Suppressor macrophage (primary cell): ENCODE measurements at places on chromosomes 2 and 18.

- peak; percentile 18 for DNase-seq
Observed at GRCh38 chr2:127498386-127498785, 27.9 kb downstream of the IWS1 start.

DNA sequence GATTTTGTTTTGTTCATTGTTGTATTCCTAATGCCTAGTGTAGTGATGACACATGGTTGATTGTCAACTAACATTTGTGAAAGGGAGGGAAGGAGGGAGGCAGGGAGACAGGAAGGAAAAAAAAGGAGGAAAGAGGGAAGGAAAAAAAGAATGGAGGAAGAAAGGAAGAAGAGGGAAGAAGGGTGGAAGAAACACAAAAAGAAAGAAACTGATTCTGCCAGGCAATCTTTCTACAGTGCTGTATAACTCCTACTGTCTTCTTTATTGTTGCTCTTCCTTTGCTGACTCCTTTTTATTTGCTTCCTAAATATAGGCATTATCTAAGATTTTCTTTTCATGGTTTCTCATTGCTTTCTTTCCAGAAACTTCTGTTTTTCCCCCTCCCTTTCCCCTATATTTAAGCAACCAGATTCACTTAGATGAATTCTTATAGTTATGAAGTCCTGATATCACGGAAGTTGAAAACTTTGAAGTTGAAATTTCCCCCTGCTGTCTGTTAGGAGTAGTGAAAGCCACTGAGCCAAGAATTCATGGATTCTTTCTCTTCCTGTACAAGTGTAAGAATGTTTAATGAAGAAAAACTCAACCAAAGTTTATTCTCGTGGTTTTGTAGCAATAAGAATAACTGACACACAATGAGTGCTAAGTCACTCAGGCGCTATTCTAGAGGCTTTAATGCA is 305.1 kb upstream of the FSHR start:
- no peak for DNase-seq

DNA sequence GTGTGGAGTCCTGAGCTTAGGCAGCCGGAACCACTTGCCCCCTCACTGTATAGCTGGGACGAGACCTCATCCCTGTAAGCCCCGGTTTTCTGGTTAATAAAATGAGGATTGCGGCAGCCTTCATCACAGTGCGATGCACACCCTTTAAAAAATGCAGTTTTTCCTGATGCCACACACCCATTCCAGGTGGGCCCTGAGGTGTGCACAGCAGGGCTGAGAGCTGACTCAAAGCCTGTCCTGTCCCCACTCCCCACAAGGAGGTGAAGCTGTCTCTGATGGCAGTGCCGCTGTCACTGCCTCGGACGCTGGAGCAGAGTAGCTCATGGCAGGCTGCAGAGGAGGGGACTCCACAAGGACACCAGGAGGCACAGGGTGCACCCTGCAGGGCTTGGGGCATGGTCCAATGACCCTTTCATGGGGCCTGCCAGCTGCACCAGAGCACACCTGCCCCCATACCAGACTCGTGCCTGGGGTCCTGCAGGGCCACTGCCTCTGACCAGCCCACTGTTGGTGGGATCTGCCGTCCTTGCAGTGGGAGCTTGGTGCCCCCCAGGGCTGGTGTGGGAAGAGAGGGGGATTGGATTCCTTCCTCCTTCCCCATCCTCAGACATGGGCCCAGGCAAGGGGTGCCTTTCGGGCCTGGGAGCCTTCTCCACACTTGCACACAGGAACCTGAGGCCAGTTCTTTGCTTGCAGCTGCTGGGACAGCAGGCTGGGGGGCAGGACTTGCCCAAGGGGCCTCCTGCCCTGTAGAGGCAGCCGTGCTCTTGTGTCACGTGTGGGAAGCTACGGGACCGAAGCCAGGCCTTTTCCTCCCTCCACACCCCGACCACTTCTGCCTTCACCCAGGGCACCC is 22.8 kb downstream of the GPC1 start:
- no peak for DNase-seq

DNA sequence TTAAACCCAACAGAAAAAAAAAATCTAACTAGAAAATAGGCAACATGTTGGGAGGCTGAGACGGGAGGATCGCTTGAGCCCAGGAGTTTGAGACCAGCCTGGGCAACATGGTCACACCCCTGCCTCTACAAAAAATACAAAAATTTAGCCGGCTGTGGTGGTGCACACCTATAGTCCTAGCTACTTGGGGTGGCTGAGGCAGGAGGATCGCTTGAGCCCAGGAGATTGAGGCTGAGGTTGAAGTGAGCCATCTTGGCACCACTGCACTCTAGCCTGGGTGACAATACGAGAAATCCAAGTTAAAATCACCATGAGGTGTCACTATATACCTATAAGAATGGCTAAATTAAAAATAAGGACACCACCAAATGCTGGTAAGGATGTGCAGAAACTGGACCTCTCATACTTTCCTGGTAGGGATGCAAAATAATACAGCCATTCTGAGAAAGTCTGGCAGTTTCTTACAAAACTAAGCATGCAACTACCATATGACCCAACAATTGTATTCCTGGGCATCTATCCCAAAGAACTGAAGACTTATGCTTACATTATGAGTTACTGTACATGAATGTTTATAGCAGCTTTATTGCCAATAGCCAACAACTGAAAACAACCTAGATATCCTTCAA is 2.2 kb downstream of the SEPTIN10 start:
- DNase-seq = no peak

DNA sequence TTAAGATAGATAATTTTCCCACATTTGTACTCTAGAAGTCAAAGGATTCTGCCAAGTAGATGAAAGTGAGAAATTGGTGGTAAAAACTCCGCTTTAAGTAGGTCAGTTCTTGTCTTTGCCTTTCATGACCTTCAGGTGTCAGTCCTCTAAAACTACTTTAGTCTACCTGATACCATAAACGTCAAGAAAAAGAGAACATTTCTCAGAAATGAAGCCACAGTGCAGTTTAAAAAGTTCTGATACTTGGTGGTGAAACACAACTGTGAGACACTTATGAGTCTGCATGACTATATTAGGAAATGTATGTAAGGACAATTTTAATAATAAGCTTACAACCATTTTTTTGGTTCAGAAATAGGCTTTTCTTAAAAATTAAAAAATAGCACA is 583.3 kb downstream of the SATB2 start:
- DNase-seq = no peak

- no peak for DNase-seq
Observed at GRCh38 chr2:71811726-71812125, 335.9 kb downstream of the CYP26B1 start.

- DNase-seq = no peak
Observed at GRCh38 chr2:55604027-55604565, 13.3 kb downstream of the PPP4R3B start.

DNA sequence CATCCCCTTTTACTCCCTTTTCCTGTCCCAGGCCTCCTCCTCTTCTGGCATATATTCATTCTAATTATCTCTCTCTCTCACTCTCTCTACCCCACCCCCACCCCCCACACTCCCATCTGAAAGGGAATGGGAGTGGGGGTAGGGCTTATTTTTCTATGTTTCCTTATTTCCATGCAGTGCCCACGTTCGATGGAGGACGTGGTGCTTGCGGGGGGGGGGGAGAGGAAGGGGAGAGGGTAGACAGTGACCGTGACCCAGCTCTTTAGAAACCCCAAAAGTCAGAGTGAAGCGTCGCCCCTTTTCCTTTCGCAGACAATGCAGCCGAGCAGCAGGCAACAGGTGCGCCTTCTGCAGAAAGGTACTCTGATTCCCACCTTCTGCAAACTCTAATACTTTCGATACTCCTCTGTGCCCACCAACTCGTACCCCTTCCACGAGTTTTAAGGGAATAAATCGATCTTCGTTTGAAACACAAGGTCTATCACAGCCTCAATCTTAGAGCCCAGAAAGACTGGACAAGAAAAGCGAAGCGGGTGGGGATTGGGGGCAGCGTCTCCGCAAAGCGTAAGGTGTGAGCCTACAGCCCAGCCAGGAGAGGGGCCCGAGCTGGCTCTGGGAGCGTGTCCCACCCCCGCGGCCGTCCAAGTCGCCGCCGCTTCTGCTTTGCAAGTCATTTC is 891 bp upstream of the NR4A2 start:
- DNase-seq = peak; percentile 90

DNA sequence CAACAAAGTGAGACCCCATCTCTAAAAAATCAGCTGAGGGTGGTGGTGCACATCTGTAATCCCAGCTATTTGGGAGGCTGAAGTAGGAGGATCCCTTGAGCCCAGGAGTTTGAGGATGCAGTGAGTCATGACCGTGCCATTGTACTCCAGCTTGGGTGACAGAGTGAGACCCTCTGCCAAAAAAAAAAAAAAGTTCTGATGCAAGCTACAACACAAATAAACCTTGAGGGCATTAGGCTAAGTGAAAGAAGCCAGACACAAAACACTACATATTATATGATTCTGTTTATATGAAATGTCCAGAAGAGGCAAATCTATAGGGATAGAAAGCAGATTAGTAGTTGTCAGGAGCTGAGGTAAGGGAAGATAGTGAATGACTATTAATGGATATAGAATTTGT is 13.0 kb downstream of the YWHAQ start:
- DNase-seq = no peak

- DNase-seq = peak; percentile 44
Observed at GRCh38 chr2:61045999-61046398, 19.7 kb upstream of the SANBR start.

DNA sequence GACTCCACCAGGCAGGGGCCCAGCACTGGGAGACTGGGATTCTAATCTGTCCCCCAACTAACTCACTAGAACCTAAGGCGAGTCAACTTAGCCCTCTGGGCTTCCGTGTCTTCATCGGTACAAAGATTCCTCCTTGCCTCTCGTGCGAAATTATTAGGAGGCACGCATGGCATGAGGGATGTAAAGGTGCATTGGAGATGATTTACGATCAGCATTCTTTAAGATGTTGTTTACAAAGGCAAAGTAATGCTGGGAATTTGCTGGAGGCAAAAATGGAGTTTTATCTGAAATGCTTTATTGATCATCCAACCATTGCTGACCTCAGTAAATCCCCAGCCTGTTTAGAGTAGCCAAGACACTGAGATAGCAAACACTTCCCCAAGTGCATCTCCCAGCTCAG is 171.8 kb upstream of the KLHL29 start:
- no peak for DNase-seq

GRCh38 chr2:236622660-236623059 is 53.0 kb downstream of the ACKR3 start:
- DNase-seq = no peak

- DNase-seq = no peak
Observed at GRCh38 chr2:62054029-62054791, 141.7 kb upstream of the B3GNT2 start.

DNA sequence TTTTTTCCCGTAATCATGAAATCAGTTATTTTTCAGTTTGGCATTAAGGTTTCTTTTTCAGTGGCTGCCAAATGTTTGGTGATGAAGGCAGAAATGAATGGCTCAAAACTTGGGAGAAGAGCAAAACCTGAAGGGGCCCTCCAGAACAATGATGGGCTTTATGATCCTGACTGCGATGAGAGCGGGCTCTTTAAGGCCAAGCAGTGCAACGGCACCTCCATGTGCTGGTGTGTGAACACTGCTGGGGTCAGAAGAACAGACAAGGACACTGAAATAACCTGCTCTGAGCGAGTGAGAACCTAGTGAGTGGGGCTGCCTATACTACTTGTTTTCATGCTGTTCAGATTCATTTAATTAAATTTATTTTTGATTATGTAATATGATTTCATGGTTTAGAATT is 29.2 kb upstream of the MSH2 start:
- DNase-seq = no peak

GRCh38 chr2:239545741-239546392 is 145.0 kb upstream of the HDAC4 start:
- no peak for DNase-seq

- DNase-seq = no peak
Observed at GRCh38 chr2:84482603-84483002, 23.5 kb upstream of the SUCLG1 start.

- no peak for DNase-seq
Observed at GRCh38 chr2:38494394-38494793, 108.3 kb downstream of the HNRNPLL start.

- DNase-seq = peak; percentile 91
Observed at GRCh38 chr2:43131051-43131889, 95.1 kb downstream of the ZFP36L2 start.

DNA sequence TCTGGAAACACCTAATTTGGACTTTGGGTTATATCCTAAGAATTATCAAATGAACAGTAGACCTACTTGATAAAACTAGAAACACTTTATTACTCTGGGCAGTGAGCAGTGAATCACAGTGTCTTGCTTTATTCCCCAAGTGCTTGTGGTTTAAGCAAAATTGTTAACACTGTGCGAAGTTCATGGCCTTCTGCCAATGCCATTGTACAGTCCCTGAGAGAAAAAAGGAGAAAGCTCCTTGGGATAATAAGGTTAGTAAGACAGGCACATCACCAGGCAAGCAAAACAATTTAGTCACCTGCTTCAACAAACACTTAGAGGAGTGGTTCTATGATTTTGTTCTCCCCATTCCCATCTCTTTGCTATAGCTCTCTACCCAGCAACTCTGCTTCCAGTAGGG is 39.8 kb downstream of the ADCYAP1 start:
- DNase-seq = no peak

DNA sequence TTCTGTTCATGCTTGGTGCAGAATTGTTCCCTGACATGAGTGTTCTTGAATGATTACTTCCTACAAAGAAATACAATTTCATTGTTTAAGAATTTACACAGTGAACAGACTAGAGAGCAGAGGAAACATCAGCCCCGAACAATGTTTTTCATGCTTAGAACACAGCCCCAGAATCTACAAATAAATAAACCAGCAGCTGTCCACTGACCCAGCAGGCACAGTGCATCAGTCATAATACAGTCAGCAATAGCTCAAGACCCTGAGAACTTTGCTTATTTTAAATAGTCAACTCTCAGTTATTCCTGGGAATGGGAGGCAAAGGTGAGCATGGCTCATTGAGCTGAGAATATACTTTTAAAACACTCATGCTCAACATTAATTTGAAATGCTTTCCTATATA is 38.4 kb downstream of the XIRP2 start:
- no peak for DNase-seq

DNA sequence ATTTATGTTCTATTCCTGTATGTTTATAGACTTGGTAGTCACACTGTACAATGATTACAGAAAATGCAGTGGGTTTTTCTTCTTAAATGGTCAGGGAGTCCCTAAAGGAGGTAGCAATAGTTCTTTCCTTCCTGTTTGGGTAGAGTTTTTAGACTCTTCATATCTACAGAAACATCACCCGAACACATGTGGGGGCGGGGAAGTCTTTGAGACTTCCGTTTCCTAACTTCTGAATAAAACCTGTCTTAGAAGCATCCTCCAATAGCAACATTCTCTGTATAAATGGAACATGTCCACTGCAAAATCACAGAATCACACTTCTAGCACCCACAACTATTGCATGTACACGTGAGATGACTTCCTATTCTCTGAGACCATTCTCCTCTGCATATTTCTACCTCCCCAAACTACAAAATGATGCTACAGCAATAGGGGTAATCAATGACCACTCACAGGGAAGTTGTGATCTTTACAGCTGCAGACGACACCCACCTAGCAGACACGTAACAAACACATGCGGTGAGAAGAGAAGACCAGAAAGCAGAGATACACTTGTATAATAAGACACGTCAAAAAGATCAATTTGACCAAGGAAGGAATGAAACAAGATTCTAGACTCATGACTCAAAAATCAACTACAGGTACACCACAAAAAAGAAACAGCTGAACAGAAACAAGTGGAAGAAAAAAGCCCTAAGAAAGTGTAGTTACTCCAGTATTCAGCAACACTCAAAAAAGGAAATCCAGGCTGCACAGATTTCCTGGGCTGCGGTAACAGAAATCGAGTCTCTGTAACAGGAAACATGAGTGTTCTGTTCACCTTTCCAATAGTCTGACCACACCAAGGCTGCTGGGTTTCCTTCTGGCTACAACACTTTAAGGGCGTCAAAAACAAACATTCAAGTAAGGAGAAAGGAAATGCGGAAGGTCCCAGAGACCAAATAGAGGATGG is 120.4 kb downstream of the ZNF516 start:
- no peak for DNase-seq
